ENCODE measurements at places on chromosomes 6 and 20. TPM values are rescaled to one million over a fixed set of nuclear protein-coding genes. Genes with fewer than 3 reads are reported as not detected.

The ZNF391 gene
- 0.03 TPM for total RNA-seq

The RWDD2A gene
- total RNA-seq, result 4.8 TPM

The TEAD3 gene
- 25.5 TPM for total RNA-seq

The UBE2C gene
- 2.4 TPM for total RNA-seq

The BPI gene
- total RNA-seq, result not detected

The TCF15 gene
- not detected for total RNA-seq

The IRF4 gene
- not detected for total RNA-seq

The SEMG1 gene
- not detected for total RNA-seq

The IL17A gene
- not detected for total RNA-seq

The HLA-DOB gene
- not detected for total RNA-seq

The TSHZ2 gene
- total RNA-seq, result not detected

The TMC2 gene
- not detected for total RNA-seq

The BPIFB4 gene
- not detected for total RNA-seq

The BHLHE23 gene
- total RNA-seq, result not detected

The PRICKLE4 gene
- 3.5 TPM for total RNA-seq

The CST2 gene
- total RNA-seq, result not detected

The TTLL9 gene
- not detected for total RNA-seq

The BTBD3 gene
- total RNA-seq, result 30.5 TPM

The SLC22A2 gene
- not detected for total RNA-seq

The ERVFRD-1 gene
- total RNA-seq, result not detected

The LY6G5C gene
- 2.7 TPM for total RNA-seq

The NRSN1 gene
- not detected for total RNA-seq

The RPS6KA2 gene
- total RNA-seq, result 14.9 TPM

All from myocyte (in vitro differentiated cells).